ENCODE measurements at places on chromosomes 11 and 22. TPM values are rescaled to one million over a fixed set of nuclear protein-coding genes. Genes with fewer than 3 reads are reported as not detected.

DNA sequence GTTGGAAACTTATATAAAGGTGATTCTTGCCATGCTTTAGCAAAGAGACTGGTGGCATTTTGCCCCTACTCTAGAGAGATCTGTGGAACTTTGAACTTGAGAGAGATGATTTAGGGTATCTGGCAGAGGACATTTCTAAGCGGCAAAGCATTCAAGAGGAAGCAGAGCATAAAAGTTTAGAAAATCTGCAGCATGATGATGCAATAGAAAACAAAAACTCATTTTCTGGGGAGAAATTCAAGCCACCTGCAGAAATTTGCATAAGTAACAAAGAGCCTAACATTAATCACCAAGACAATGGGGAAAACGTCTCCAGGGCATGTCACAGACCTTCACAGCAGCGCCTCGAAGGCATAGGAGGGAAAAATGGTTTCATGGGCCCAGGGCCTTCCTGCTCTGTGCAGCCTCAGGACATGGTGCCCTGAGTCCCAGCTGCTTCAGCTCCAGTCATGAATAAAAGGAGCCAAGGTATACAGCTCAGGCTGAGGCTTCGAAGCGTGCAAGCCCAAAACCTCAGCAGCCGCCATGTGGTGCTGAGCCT is 83.4 kb downstream of the MRTFA start:
- no peak for DNase-seq

GRCh38 chr11:76723548-76723947 is 53.0 kb upstream of the LRRC32 start:
- DNase-seq = no peak

GRCh38 chr11:62857541-62857982 is 18.2 kb upstream of the WDR74 start:
- no peak for DNase-seq

DNA sequence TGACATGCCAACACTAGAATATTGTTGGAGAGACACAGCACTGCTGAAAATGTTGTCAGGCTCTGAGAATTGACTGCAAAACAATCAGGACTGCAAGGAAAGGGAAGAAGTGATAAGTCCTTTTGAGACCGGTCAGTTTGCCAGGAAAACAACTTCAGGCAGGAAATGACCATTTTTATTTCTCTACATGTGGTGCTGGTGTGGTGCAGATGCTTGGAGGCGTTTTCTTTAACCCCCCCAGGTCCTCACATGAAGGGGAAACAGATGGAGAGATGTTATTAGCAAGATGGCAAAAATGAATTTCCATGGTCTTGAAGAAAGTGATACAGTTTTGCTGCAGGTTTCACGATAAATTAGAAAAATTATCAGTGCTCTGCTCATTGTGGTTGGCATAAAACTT is 5.7 kb downstream of the AP2A2 start:
- DNase-seq = peak; percentile 17

DNA sequence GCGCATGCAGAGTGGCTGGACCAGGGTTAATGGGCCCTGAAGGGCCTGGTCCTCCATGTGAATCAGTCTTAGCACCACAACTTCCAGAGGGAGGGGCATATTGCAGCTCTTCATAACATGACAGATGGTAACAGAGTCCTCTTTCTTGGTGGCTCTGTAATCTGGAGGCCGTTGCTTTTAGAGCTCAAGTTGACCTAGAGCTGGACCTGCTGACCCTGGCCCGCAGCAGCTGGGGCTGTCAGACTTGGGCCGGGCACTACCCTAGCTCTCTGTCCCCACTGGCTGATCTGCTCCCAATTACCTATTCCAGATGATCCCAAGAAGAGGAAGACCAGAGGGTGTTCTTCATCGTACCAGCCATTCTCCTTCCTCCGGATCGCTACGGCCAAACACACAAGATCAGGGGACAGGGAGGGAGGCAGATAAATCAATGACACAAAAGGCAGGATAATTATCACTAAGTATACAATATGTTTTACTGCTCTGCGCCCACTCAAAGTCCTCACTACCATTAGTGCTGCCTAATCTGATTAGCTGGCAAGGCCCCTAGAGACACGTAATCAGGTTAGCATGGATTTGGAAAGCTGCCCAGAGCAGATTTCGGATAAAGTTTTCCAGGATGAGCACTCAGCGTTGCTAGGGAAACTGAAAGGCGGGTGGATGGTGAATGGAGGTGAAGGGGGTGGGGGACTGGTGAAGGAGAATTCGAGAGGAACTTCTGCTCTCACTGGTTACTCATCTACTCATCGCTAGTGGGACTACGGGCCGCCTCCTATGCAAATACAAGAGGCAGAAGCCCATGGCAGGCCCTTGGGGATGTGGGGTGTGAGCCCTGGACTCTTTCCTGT is 64.5 kb upstream of the PHOX2A start:
- DNase-seq = no peak

DNA sequence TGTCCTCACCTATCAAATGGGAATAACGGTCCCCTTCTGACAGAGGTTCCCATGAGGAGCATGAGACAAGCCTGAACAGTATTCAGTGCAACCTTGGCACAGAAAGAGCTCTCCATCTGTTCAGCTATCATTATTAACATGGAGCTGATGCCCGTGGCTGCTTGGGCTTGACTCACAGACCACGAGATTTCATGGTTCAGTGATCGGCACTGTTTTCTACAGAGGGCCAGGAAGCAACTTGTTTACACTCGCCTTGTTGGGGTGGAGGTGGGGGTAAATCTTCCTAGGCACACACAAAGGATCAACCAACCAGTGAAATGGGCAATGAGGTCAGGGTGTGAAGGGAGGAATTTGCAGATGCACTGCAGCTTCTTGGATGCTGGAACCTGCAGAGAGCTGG is 88.2 kb downstream of the CWC15 start:
- no peak for DNase-seq

DNA sequence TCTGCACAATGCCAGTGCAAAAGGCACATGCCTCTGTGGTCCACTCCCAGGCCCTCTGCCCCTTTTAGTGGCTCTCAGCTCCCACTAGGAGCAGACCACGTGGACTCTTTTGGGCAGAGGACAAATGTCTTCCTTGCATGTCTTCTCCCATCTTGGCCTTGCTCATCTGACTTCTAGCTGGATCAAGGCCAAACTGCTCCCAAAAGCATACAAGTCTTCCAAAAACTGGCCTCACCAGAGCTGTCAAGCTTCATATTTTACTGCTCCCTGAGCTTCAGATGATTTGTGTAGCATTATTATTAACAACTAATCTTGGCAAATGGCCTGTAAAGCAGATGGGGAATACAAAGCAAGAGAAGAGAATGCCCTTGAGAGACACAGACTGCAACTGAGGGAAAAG is 6.9 kb downstream of the SMPD1 start:
- DNase-seq = no peak

DNA sequence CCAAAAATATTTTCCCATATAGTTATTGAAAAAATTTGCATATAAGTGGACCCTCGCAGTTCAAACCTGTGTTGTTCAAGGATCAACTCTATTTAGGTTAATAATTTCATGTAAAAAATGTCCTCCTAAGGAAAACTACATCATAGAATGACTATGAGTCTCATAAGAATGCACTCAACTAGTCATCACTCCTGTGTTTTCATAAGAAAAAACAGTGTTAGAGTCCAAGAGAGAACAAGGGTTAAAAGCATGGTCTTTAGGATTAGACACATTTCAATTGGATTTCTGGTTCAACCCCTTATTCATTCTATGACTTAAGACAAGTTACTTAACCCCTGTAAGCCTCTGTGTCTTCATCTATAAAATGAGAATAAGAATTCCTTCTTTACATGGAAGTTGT is 5.1 kb downstream of the PARVA start:
- no peak for DNase-seq

DNA sequence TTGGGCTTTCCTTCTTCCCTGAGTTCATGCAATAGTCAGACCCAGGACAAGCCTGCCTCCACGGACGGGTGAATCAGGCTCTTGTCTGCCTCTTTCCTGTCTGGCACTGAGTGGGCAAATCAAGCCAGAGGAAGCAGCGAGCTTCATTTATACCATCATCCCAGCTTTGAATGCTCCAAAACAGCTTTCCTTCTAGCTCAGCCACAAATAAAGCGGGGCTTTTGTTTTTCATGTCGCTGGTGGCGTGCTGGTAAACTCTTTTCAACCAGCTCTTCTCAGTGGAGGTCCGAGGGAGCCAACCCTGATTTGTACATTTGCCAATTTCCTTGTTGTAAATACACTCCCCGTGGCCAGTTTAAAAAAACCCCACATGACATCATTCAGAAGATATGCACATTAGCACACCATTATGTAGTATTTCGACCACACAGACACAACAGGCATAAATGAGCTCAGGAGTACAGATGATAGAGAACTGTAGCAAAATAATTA is 8.6 kb downstream of the C11orf91 start:
- no peak for DNase-seq

- DNase-seq = peak; percentile 39
These were observed 16.3 kb downstream of the OR2AG2 start for GRCh38 chr11:6755303-6755952.

DNA sequence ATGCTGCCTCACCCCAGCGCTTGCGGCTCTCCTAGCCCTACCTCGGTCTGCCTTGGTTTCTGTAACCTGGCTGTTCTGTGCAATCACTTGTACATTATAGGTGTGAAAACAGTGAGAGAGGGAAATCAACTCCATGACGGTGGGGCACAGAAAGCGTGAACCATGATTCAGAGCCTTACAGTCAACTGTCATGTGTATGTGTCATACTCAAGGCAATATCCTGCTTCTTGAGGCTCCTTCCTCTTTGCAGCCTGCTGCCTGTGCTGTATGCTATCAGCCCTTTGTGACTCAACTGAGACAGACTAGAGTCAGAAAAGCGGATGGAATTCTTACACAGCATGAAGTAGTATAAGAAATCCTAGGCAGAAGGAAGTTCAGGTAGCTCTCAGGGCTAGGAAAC is 2.1 kb downstream of the NRIP3 start:
- DNase-seq = no peak

- DNase-seq = peak; percentile 57
These were observed 7.3 kb downstream of the NEAT1 start for GRCh38 chr11:65429724-65430405.

- peak; percentile 50 for DNase-seq
These were observed 430.4 kb downstream of the TBC1D22A start for GRCh38 chr22:47192651-47193437.

DNA sequence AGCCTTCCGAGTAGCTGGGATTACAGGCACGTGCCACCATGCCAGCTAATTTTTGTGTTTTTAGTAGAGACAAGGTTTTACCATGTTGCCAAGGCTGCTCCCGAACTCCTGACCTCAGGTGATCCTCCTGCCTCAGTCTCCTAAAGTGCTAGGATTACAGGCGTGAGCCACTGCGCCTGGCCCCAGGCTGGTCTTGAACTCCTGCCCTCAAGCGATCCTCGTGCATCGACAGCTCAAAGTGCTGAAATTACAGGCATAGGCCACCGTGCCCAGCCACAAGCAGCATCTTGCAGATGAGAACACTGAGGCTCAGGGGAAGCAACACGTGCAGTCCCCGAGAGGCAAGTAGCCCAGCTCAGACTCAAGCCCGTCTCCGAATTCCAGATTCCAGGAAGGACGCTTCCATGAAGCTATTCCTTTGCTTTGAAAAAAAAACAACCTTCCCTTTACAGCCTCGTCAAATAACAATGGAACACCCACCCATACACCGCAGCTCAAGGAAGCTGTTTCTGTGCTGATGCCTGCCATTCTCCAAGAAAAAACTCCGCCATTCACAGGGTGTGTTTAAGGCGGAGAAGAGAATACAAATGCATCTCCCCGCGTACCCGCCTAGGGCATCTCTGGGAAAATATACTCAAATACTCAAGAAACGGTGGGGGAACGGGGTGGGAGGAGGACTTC is 34.5 kb upstream of the PDGFB start:
- DNase-seq = no peak

DNA sequence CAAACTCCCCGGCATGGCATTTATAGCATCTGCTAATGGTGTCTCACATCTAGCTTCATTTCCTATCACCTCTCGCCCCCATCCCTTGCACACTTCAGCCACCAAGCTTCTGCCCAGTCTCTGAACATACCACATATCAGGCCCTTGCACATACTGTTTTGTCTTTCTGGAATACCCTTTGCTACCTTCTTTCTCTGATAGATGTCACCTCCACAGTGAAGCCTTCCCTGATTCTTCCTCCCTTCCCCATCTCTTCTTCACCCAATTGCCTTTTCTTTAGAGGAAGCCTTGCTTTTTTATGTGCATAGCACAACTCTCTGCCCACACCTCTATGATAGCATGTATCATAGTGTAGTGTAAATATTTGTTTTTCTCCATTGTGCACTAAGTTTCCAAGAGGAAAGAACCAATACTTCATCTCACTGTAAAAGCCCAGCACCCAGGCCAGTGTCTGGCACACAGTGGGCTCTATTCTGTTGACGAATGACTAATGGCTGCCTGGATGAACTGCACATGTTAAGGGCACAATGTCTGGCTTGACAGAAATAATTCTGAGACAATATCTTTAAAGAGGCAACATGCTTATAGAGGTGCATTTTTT is 27.8 kb downstream of the P4HA3 start:
- no peak for DNase-seq

DNA sequence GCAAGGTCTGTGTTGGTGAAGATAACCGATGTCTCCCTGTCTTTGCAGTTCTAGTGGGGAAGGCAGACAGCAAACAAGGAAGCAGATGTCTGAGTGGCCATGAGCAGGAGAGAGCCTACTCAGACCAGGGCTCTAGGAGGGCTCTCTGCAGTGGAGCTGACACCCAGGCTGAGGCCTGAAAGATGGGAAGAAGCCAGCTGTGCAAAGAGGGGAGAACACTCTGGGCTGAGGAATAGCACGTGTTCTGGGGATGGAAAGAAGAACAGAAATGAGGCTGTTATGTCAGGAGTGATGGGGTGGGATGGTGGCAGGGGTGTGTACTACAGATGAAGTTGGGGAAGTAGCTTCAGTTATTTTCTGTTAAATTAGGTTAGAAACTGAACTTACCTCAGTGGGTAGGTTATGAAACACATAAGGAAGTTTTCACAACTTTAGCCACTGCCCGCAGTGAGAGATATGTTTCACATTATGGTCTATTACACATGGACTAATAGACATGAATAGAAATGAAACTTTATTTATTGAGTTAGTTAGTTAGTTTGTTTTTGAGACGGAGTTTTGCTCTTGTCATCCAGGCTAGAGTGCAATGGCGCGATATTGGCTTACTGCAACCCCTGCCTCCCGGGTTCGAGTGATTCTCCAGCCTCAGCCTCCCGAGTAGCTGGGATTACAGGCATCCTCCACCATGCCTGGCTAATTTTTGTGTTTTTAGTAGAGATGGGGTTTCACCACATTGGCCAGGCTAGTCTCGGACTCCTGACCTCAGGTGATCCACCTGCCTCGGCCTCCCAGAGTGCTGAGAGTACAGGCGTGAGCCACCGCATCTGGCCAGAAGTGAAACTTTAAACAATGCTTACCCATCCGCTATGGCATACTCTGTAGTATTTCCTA is 7.8 kb downstream of the DCPS start:
- no peak for DNase-seq

GRCh38 chr11:71355281-71355680 is 92.9 kb downstream of the DHCR7 start:
- DNase-seq = no peak

The OR4X1 gene
- not detected for total RNA-seq

The OR11H1 gene
- total RNA-seq = not detected

The CCDC73 gene
- total RNA-seq = 0.04 TPM

The VSIG2 gene
- total RNA-seq = 0.48 TPM

The FXYD2 gene
- 0.07 TPM for total RNA-seq

The KCNQ1OT1 gene
- total RNA-seq = 0.83 TPM

The LGALS12 gene
- total RNA-seq = 6.8 TPM

The GP1BB gene
- 3.7 TPM for total RNA-seq

The PGA3 gene
- total RNA-seq = not detected

The NRXN2 gene
- total RNA-seq = 0.85 TPM

The C11orf21 gene
- not detected for total RNA-seq

The B4GALNT4 gene
- total RNA-seq = 56.0 TPM

The PDXP gene
- total RNA-seq = 54.1 TPM

The GRM5 gene
- not detected for total RNA-seq

The MAPK8IP1 gene
- total RNA-seq = 15.3 TPM

The MUC6 gene
- not detected for total RNA-seq

The MS4A15 gene
- 0.10 TPM for total RNA-seq
